ENCODE measurements at places on chromosomes 5 and 9.

- no peak for DNase-seq
Observed at GRCh38 chr5:112830378-112830777, 30.7 kb upstream of the SRP19 start.

DNA sequence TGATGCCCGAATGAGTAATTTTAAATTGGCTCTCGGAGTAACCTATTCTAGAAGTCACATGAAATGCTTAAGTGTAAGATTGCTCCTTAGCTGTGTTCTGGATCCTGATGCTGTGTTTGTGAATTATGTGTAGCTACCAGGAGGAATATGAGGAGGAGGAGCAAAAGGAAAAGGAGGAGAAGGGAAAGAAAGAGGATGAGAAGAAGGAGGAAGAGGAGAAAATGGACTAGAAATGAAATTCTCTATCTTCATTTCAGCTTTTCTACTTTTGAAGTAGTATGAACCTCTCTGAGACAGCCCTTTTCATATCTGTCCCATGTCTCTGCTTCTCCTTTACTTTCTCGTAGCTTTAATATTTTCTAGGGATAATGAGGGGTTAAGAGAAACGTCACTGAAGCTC is 119.4 kb upstream of the ACTBL2 start:
- DNase-seq = no peak

DNA sequence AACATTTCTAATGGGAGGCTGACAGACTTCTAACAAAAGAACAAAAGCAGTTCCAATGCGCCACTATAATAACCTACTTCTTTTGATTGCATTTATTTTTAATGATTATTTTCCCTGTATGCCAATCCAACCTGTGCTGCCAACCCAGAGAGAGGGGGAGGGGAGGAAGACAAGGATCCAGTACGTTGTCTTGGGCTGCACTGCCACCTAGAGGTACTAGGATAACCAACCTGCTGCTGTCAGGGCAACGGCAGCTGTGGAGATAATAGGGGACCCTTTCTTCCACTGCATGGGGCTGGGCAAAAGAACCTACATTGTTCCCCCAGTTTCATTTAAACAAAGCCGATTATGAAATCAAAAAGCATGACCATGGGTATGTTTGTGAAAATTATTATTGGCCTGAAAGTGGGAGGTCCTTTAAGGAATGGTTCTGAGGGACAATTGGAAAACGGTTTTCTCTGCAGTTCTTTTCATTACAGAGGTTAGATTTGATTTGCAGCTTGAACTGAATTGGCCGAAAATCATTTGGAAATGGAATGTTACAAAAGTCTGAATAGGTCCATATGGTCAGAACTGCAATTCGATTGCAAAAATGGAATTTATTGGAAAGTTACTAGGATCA is 101.3 kb downstream of the RASEF start:
- DNase-seq = peak; percentile 67

DNA sequence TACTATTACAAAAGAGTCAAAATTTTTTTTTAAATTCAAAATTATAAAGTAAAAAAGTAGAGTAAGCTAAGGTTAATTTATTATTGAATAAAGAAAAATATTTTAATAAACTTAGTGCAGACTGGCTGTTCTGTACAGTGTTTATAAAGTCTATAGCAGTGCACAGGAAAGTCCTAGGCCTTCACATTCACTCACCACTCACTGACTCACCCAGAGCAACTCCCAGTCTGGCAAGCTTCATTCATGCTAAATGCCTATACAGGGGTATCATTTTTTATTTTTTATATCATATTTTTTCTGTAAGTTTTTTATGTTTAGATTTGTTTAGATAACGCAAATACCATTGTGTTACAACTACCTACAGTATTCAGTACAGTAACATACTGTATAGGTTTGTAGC is 700.7 kb upstream of the GRAMD2B start:
- no peak for DNase-seq

DNA sequence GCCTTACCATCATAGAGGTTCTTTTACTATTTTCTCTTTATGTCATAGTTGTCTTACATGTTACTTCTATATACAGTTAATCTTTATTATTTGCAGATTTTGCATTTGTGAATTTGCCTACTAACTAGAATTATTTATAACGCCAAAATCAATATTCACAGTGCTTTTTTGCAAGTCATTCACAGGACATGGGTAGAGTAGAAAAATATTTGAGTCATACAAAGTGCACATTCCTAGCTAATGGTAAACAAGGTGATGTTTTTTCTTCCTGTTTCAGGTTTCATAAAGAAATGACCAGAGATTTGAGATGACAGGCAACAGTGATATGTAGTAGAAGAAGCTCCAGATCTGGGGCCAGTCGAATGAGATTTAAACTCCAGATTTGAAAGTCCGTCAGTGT is 30.0 kb upstream of the OR2Y1 start:
- no peak for DNase-seq

All from HL-60 (cell line).